Thoracic aorta (tissue), 2 donors: ENCODE measurements at places on chromosomes 6 and 20. TPM values are rescaled to one million over a fixed set of nuclear protein-coding genes. Genes with fewer than 3 reads are reported as not detected.

DNA sequence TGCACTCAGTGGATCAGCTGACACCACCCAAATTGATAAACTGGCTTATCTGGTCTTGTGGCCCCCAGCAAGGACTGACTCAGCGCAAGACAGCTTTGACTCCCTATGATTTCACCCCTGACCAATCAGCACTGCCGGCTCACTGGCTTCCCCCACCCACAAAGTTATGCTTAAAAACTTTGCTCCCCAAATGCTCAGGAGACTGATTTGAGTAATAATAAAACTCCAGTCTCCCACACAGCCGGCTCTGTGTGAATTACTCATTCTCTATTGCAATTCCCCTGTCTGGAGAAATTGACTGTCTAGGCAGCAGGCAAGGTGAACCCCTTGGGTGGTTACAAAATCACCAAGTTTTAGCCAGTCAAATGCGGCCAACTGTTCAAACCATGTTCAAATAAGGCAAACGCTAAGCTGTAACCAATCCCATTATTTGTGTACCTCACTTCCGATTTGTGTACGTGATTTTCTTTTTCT is 32.5 kb downstream of the SLC22A2 start:
- DNase-seq, result no peak

DNA sequence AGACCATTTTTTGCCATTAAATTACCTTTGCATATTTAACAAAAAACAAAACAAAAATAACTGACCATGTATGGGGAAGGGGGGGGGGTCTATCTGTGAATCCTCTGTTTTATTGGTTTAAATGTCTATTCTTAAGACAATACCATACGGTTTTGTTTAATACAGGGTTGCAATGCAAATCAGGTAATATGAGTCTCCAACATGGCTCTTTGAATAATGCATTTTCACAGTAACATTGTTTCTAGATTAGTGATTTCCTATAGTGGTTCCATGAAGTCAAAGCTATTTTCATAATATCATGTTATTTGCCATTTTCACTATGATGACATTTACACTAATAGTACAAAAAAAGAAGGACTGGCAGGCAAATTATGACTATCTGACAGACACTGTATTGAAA is 64.7 kb upstream of the LYRM2 start:
- no peak for DNase-seq

The C20orf202 gene
- not detected for total RNA-seq

DNA sequence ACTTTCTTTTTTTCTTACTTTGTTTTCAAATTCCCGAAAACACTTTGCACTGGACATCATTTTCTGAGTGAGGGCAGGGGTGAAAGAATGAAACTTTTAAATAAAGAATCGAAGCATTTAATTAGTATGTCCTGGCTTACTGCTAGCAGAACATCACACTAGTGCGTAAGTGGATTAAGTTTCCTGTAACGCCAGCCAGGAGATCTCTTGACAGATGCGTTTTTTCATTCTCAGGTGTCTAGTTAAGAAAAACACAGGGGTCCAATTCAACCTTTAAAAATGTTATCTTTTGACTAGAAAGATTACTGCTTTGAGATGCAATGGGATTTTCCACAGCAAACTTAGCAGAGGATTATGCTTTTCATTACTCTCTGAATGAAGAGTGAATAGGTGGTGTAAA is 858.8 kb upstream of the EPHA7 start:
- DNase-seq, result no peak

GRCh38 chr20:49669601-49670189 is 44.0 kb downstream of the B4GALT5 start:
- DNase-seq, result no peak

DNA sequence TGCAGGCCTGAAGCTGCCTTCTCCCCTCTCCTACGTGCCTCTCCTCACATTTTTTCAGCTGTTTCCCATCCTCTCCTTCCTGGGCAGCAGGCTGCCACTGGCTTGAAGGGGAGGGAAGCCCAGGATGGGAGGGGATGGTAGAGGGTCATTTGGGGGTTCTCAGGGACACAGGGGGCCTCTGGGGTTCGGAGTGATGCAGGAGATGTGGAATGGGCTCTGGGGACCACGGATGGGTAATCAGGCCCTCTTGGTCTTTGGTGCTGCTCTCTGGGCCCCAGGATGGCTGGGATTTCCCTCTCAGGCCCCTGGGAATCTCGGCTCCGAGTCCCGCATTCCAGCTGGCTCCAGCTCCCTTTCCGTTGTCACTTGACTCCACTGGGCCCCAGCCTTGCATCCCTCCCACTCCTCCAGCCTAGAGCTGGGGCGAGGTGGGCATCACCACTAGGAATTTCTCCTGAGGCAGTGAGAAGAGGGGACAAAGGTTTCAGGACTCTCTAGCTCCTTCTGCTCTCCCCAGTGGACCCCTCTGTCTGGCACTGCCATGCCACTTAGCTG is 2.0 kb upstream of the DDR1 start:
- DNase-seq, result no peak

The LPA gene
- not detected for total RNA-seq

- no peak for DNase-seq
Measured at GRCh38 chr20:10253780-10254179, 35.1 kb downstream of the SNAP25 start.

GRCh38 chr20:45826381-45827019 is 612 bp downstream of the TNNC2 start:
- DNase-seq, result no peak

GRCh38 chr6:37077905-37078296 is 72.4 kb downstream of the FGD2 start:
- no peak for DNase-seq

DNA sequence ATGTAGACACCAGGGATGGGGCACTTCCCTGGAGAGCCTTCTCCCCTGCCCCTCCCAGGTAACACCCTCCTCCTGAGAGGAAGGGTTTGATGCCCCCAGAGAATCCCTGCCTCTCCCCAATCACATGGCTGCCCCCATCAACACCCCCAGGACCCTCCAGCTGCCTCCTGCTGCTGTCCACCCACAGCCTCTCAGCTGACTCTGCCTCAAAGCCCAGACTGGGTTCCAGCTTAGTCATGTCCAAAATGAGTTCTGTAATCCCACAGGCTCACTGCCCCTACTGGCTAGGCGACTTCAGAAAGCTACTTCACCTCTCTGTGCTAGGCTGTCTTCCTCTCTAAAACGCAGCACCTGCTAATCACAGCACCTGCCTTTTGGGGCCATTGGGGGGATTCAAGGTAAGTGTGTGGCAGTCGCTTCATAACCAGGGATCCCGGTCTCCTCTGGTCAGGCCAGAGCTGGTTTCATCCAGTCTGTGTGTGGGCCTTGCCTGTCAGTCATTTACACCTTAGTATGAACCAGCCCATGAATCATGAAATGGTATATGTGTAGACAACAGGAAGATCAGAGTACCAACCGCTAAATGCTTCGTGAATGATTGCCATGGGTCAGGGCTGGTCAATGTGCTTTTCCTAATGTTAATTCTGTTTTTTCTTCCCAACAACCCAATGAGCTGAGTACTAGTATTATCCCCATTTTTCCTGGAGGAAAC is 40.4 kb downstream of the TFEB start:
- no peak for DNase-seq

- no peak for DNase-seq
Measured at GRCh38 chr20:16828666-16829305, 80.6 kb downstream of the OTOR start.

DNA sequence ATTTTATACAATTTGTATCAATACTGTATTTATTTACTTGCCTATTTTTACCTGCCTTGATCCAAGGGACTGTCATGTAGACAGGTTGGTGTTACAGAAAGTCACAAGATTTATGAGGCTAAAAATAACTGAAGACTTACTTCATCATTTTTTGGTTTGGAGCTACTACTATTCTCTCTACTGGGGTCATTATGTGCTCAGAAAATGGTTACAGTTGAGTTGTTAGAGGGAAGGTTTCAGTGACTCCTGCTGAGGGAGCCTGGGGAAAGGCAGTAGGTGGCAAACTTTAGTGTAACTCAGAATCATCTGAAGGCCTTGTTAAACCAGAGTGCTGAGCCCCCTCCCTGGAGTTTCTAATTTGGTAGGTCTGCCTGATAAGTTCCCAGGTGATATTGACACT is 118.8 kb downstream of the TINAG start:
- DNase-seq, result no peak

The SAPCD1 gene
- 13.3 TPM for total RNA-seq

DNA sequence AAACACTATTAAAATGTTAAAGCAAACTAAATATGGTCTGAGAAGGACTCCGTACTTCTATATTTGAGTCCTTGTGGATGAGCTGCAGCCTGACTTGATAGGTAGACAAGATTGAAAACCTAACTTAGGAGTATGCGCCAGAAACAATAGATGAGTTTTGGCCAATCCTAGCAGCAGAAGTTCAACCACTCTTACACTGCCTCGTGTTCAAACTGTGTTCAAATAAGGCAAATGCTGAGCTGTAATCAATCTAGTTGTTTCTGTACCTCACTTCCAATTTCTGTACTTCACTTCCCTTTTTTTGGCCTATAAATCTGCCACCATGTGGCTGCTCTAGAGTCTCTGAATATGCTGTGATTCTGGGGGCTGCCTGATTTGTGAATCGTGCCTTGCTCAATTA is 13.2 kb upstream of the SERINC1 start:
- no peak for DNase-seq

DNA sequence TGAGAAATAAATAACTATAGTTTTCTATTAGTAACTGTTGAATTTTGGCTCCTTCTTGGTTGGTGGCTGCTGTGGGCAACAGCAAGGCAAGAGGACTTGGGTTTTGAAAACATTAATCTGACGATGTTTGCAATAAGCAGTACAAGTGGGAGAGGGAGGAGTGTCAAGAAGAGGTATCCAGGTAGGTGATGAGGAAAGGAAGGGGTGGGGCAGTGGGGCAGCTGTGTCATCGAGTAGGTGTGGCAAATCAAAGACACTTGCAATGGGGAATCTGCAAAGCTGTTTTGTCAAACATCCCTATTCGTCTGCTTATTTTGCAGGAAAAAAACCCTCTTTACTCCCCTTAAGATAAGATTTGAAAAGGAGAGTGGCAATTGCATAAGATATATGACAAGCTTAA is 171.9 kb upstream of the MAP3K7 start:
- DNase-seq, result no peak

The SLC22A16 gene
- not detected for total RNA-seq

GRCh38 chr6:157505912-157506491 is 125.0 kb downstream of the ZDHHC14 start:
- DNase-seq, result no peak

The RUNX2 gene
- 3.2 TPM for total RNA-seq

DNA sequence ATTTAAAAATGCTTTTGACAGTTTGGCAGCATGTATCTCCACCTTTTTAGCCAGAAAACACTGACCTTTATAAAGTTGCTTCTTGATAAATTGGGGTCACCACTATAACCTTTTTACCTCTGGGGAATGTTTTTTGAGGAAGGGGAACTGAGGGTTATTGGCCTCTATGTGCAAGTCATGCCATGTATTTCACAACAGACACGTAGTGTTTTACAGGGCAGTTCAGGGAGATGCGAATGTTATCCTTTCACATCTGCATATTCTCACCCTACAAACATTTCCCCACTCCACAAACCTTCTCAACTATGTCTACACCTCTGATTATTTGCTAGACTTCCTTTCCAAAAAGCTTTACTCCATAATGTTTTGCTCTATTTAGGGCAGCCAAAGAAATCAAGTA is 17.0 kb upstream of the SLA2 start:
- DNase-seq, result no peak

The PDYN gene
- not detected for total RNA-seq

DNA sequence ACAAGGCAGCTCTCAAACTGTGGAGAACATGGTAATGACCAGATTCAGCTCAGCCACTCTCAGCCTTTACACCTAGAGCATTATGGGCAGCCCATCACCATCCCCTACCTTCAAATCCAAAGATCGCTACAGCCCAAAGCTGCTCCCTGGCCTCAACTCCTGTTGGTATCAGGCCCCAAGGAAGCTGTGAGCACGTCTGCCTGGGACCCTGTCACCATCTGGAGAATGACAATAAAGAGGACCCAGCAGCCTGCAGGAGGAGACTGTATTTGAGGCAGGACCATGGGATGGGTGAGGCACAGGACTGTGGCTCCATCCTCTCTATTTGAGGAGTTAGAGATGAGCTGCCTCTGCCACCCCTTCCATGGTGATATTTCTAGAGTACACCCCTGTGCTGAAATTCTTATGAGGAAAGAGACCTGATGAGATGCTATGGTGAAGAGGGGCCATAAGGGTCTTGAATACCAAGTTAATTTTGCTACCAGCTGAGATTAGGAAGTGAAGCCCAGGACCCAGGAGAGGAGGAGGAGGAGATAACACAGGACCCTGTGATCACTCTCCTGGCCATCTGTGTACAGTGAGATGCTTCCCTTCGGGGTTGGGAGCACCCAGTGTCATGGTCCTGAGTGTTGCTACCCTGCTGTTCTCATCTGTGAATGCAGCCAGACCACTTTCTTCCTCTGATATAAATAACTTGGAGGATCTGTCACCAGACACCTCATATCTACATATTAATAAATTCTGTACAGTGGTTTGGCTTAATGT is 19.6 kb upstream of the MICB start:
- no peak for DNase-seq

DNA sequence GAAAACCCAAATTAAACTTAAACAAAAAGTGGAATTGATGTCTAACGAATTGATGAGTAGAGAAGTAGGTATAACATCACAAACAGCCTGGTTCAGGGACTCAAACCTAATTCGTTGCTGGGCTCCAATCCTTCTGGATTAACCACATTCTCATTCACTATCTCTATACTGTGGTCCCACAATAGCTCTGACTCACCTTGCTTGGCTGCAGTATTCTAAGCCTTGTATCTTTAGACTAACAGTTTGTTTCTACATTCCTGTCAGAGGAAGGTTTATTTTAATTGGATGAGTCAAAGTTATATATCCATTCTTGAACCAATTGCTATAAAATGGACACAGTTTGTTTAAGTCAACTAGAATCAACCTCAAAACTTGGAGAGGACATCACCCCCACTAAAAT is 530.5 kb upstream of the PTCHD4 start:
- DNase-seq, result no peak

The GUCA1A gene
- not detected for total RNA-seq

- no peak for DNase-seq
Measured at GRCh38 chr6:88455317-88455716, 289.2 kb upstream of the CNR1 start.

GRCh38 chr6:6752129-6752528 is 163.6 kb downstream of the LY86 start:
- DNase-seq, result no peak
